ENCODE measurements at places on chromosomes 1 and 21.

DNA sequence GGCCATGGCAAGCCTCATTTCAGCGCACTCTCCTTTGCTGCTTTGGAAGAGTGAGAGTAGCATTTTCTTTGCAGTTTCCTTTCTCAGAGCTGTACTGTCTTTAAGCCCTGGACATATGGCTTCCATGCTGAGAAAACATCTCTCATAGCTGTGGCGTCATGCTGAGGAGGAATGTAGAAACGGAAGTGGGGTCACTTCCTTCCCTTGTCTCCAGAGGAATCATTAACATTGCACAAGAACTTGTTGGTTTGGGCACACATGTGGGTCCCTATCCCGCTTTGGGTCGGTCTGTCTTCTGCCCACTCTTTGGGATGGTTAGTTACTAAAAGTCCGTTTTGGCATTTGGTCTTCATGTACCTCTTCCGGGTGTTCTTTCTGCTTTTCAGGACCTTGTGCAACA, 5.6 kb downstream of the MFN2 start:
- DNase-seq: no peak

GRCh38 chr1:214319938-214320337, 39.0 kb downstream of the SMYD2 start:
- DNase-seq: no peak

DNA sequence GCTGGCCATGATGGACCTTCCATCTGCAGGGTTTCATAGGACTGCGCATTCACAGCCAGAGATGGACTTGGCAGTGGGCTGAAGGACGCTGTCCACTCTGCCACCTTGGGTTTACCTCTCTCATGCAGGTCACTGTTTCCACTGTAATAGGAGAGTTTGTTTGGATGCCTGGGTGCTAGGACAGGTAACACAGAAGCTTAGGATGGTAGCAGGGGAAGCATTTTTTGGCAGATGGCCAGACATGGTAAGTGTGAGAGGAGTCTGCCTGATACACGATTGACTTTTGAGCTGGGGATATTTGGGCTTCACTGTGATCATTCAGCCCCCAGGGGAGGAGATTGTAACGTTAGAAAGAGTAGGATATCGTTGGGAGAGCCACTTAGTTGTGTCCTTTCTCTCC, 11.8 kb downstream of the PSEN2 start:
- no peak for DNase-seq

- no peak for DNase-seq
These were observed 13.6 kb upstream of the RGS4 start for GRCh38 chr1:163055531-163055930.

GRCh38 chr1:51728611-51729155, 111.8 kb downstream of the OSBPL9 start:
- no peak for DNase-seq

GRCh38 chr21:35521293-35521692, 472.2 kb upstream of the RUNX1 start:
- no peak for DNase-seq

DNA sequence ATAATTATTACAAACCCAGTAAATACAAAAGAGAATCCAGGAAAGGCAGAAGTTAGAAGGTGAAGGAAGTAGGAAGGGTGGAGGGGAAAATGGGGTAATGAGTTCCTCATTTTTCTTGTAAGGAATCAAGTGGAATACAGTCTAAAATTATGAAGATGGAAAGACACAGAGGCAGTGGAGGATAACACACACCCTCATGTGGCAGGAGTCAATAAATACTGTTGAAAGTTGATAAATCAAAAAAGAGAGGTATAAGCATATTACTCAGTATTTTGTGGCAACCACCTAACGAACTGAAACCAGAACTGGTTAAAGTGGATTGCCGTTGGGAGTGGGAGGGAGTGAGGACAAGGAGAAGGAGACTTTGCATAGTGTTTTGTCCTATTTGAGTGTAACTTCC, 78.6 kb upstream of the SLC44A3 start:
- no peak for DNase-seq

DNA sequence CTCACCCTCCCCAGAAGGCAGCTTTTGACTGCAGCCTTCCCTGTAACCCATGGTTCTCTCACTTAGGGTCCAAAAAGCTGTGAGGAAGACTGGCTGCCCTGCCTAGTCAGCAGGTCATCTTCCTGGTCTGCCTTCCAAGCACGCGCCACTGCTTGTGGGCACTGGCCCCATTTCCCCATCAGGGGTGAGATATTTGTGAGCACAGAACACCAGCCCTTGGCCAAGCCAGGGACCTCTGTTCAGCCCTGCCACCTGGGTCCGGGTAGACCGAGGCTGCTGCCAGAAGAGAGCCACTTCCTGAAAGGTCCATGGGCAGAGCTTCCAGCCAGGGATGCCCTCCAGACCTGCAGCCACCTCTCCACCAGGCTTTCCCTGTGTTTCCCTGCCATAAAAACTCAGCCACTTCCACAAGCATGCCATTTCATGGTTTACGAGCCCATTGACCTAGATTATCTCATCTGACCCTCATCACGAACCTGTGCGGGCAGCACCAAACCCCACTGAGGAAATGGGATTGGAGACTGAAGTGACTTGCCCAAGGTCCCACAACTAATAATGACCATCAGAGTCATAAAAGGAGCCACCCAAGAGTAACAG, 40.5 kb downstream of the GLIS1 start:
- no peak for DNase-seq

DNA sequence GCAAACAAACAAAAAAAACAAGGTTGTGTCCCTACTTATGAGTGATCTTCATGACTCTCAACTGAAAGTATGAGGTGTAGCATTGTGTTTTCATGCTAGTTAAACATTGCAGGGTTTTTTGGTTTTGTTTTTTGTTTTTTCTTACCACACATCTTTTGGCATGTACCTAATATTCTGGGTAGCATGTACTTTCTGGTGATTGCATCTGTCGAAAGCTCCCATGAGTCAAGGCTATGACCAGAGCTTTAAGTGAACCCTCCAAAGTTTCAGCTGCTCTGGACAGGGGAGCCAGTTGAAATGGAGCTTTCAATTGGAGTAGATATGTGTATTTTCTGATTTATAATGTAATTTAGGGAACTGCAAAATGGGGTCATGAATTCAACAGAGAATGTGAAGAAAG, 115.5 kb downstream of the KCNK2 start:
- no peak for DNase-seq

DNA sequence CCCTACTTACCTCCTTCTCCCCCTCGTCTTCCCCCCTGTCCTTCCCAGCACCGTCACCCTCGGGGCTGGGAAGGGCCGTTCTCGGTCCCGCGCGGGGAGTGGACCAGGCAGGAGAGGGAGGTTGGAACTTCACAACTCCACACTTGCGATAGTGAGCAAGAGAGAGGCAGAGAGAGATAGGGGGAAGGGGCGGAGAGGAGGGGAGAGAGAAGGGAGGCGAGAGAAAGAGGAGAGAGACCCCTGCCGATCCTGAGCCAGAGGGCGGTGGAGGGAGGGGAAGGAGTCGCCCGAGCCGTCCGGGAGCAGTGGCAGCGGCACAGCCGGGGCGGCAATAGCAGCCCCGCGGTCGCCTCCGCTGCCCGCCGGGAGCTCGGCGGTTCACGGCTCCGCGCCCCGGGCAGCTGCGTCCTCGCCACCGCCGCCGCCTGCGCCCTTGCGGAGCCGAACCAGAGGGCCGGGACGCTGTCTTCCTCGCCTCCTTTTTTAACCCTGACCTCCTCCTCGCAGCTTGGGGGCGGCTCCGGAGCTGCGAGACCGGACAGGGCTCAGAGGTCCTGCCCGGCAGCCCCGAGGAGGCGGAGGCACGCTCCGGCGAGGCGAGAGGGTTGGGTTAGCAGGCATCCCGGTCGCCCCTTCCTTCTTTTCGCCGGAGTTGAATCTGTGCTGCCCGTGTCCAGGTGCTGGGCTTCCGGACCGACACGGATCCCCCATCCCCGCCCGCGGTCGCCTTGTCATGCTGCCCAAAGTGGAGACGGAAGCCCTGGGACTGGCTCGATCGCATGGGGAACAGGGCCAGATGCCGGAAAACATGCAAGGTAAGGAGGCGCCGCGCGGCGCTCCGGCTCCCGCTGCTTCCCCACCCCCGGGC, 11.7 kb downstream of the NR5A2 start:
- no peak for DNase-seq

GRCh38 chr1:26338670-26339069, 15.3 kb downstream of the CRYBG2 start:
- no peak for DNase-seq

GRCh38 chr1:21000245-21000594, 176.5 kb downstream of the EIF4G3 start:
- no peak for DNase-seq

- no peak for DNase-seq
These were observed 7.8 kb upstream of the AMIGO1 start for GRCh38 chr1:109517337-109517736.

- no peak for DNase-seq
These were observed 31.3 kb downstream of the INKA2 start for GRCh38 chr1:111707906-111708305.

DNA sequence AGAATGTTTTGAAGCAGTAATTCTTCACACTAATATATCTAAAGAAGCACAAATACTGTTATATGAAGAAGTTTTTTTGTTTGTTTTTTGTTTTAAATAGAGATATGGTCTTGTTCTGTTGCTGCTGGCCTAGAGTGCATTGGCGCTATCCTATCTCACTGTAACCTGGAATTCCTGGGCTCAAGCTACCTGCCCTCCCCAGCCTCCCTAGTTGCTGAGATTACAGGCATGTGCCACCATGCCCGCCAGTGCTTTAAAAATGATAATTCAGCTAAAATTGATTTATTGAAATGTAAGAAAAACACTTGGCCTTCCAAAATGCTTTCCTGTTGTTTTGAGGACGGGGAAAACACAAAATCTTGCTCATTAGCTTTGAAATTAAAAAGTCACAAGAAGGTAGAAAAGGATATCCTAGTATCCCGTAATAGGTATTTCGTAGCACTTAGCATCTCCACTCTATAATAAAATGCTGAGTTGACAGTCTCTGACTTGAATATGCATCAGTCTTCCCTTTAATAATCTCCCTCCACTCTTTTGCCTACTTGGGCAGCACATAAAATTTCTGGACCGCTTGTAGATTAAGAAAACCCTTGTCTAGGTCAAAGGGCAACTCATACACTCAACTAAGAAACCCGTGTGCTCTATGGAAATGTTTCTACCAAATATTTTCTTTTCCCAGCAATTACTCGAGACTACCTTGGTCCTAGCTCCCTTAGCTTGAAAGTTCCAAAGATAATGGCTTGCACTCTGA, 1.3 kb downstream of the SCYL3 start:
- DNase-seq: no peak

DNA sequence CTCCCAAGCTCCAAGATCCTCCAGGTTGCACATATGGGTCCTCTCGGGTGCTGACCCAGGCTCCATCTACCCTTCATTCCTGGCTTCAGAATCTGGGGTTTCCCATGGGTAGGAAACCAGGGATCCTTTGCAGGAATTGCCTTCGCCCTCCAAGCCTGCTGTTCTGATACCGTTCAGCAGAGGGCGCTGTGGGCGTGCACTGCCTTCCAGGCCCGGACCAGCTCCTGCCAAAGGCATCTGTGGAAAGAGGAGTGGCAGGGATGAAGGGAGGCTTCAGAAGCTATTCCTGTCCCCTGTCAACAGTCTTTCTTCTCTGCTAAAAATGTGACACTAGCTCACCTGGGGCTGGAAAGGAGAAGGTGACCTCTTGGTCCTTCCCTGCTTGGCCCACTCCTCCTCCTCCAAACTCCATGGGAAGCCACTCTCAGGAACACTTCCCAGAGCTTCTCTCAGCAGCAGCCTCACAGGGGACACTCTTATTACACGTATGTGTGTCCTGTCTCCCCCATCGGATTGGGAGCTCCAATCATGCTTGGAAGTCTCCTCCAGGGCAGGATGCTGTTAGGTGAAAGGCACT, 71.2 kb downstream of the VWA5B1 start:
- no peak for DNase-seq

DNA sequence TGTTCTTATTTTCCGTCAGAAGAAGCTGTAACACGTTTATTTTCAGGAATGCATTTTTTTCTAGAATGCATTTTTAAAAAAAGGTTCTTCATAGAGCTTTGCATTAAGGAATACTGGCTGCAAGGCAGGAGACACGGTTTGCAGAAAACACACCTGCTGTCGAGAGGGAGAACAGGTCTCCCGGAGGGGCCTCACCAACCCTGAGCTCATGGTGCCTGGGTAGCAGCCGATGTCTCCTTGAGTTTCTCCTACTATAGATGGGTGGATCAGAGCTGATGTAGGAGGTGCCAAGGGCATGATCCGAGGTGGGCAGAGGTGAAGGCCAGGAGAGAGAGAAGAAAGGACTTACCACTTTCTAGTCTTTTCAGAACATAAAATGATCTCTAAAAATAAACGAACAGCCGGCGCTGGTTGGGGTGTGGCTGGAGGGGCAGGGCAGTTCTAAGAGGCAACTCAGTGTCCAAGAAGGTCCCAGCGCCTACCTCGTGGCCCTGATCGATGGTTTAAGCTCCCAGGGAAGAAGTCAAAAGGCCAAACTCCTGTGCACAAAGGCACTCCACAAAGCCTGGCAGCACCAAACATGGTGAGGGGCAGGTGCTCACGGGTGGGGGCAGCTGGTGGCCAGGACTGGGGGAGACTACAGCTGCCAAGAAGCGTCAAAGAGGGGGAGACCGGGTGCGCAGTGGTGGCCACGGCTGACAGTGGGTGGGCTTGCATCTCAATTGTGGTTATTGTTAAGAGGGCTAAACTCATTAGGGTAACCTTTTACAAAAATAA, 12.2 kb downstream of the MORN1 start:
- DNase-seq: no peak

DNA sequence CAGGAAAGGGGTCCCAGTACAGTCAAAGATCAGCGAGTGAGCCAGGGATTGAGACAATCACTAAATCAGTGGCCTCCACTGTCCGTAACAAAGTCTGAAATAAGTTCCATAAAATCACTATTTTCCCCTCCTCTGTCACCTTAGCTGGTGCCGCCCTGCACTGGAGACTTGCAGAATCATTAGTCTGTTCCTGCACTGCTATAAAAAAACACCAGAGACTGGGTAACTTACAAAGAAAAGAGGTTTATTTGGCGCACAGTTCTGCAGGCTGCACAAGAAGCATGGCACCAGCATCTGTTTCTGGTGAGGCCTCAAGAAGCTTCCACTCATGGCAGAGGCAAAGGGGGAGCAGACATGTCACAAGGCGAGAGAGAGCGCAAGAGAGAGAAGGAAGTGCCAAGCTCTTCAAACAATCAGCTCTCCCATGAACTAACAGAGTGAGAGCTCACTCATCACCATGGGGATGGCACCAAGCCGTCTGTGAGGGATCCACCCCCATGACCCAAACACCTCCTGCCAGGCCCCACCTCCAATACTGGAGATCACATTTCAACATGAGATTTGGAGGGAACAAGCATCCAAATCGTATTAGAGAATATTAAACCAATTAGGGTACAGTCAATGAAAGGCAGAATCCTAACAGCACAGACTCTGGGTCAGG, 129.8 kb upstream of the TIAM1 start:
- no peak for DNase-seq

- DNase-seq: no peak
These were observed 56.6 kb downstream of the ATP1B1 start for GRCh38 chr1:169163059-169163458.

GRCh38 chr1:191693797-191694196, 464.5 kb upstream of the RGS18 start:
- no peak for DNase-seq

- DNase-seq: no peak
These were observed 275.5 kb upstream of the RUNX1 start for GRCh38 chr21:35324372-35325220.

All from tibial artery (tissue), 4 donors.